ENCODE measurements at places on chromosomes 11 and 22.

DNA sequence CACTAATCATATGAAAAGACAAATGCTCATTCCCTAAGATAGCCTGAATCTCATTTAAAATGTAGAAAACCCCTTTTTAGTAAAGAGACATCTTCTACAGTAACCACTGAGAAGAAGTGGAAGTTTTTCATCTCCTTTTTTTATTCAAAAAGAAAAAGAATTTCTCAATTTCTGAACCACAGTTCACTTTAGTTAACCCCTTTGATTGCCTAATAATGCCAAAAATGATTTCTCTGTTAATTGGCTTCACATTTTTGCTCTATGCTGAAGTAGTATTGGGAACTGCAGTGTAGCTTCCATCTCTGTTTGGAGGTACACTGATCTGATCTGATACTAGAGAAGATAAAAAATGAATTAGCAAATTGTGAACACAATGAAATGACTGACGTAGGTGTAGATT is 58.3 kb downstream of the CD44 start:
- DNase-seq = no peak

- DNase-seq = no peak
Observed at GRCh38 chr11:32008880-32009551, 81.9 kb upstream of the RCN1 start.

GRCh38 chr22:39287076-39287725 is 32.2 kb downstream of the RPL3 start:
- no peak for DNase-seq

DNA sequence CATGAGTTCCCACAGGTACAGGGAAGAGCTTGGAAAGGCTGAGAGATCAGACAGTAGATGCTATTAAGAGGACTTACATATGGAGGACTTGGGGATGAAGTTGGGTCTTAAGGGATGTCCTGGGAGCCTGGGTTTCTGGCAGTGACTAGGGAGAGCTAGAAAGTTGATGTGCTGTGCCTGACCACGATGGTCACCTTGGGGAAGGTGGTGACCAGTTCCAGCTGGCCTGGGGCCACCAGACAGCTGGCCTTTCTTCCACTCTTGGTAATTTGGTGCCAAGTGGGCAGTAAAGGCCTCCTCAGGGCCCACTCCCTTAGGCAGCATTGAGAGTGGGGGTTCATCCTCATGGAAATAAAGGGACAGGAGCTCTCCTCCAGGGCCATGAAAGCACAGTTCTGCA is 13.9 kb upstream of the CSF2RB start:
- no peak for DNase-seq

- no peak for DNase-seq
Observed at GRCh38 chr11:11786771-11787170, 55.0 kb upstream of the USP47 start.

DNA sequence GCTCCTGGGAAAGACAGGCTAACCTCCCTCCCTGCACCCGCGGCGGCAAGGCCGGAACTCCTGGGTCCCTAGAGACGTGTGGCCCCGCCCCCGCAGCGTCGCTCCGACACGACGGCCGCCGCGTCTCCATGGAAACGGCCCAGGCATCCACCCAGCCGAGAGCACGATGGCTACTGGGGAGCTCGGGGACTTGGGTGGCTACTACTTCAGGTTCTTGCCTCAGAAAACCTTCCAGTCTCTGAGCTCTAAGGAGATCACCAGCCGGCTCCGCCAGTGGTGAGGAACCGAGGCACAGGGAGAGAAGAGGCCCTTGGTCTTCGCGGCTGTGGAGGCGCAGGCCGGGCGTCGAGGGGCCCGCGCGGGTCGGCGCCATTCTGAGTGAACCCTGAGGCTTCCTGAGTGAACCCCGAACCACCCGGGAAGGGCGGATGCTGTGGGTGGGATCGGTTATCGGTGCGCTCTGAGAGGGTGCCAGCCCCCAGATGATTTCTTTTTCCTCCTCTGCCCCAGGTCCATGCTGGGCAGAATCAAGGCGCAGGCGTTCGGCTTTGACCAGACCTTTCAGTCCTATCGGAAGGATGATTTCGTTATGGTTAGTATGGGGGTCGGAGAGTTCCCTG is at the start of gene CFAP300:
Gene CFAP300 (plus strand): TSS at position 133 of the 620 bp plus-strand sequence. CDS start 34 bp downstream, at position 167.
- DNase-seq = peak; percentile 11

DNA sequence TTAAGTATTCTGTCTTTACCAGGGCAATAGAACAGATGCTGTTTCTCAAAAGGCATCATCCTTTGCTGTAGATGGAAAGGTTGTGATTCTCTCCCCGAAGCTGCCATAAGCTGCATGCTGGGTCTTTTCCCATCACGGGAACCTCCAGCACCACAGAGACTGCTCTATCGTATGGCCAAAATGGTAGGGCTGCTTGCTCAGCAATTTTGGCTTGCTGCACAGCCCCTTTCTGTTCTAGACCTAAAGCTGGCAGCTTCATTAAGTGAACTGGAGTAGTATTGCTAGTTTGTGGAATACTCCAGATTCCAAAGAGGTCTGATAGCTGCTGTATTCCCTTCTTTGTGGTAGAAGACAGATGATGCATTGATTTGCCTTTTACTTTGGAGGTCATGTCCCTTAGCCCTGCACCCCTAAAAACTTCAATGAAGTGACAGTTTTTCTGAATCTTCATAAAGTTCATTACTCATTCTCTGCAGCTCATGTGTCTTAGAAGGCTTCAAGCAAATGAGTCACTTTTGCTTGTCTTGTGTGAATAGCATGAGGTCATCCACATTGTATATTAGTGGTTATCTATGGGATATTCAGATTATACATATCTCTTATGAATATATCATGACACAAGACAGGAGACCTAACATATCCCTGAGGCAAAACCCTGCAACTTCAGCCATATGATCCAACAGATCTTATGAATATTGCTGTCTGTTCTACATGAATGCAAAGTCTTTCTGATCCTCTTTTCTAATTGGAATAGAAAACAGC is 245.3 kb downstream of the FAM76B start:
- DNase-seq = no peak

GRCh38 chr11:2387266-2387987 is 10.3 kb downstream of the CD81 start:
- DNase-seq = no peak

DNA sequence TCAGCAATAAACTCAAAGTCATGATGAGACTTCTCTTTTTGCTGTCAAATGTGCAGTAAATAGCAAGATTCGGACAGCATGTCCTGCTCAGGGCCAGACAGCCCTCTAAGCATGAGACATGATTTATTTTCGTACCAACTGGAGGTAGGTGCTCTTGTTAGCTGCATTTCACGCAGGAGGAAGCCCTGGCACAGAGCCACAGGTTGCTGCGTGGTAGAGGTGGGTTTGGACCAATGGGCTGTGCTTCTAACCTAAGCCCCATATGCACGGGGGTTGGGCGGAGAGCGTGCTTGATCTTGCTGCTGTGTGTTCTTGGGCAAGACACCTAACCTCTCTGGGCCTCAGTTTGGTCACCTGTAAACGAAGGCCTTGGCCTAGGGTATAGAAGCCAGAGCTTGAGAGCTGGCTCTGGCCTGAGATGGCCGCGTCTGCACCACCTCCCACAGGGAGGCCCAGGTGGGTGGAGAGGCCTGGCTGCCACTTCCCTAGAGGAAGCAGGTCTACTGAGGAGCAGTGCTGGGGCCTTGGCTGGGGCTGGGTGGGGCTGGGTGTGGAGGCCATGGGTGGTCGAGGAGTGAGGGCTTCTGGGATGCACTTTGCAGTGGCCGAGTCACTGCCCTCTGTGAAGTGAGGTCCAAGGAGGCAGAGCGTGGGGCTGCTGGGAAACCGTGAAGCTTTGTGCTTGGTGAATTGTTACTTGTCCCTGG is 38.5 kb upstream of the GRAMD4 start:
- no peak for DNase-seq

DNA sequence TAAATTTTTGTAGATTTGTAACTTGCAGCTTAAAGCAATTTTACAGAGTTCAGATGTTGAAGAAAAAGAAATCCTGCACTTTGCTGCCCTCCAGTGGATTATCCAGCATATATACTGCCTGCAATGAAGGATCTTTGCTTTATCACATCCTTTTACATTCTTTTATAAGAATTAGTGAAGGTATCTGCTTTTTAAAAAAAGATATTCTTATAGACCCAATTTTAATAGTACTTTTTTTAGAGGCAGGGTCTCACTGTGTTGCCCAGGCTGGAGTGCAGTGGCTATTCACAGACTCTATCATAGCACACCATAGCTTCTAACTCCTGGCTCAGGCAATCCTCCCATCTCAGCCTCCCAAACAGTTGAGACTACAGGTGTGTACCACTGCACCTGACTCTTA is 60.7 kb downstream of the TTC17 start:
- no peak for DNase-seq

- DNase-seq = peak; percentile 35
Observed at GRCh38 chr22:37260901-37261336, 16.9 kb upstream of the RAC2 start.

DNA sequence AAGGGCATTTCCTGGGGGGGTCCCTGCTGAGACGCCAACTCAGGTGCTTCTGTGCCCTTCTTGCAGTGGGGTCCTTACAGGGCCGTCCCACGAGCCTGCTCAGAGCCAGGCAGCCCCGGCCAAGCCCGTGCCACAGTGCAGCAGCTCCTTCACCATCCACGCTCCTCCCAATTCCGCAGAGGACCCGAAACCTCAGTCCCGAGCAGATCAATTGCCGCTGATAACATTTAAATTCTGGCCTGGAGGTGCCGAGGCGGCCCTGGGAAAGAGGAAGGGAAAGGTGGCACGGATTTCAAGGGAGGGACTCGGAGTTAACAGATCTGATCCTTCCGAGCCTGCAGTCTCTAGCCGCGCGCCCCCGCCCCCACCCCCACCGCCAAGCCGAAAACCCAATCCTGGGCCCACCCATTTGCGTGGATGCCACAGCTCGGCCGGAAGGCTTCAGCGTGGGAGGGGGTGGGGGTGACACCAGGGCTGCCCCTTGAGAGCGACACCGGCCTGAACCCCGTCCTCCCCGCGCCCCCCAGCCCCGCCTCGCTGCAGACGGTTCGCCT is 32.3 kb upstream of the JAM3 start:
- DNase-seq = no peak

GRCh38 chr11:122113836-122114825 is 1.9 kb downstream of the BLID start:
- no peak for DNase-seq

DNA sequence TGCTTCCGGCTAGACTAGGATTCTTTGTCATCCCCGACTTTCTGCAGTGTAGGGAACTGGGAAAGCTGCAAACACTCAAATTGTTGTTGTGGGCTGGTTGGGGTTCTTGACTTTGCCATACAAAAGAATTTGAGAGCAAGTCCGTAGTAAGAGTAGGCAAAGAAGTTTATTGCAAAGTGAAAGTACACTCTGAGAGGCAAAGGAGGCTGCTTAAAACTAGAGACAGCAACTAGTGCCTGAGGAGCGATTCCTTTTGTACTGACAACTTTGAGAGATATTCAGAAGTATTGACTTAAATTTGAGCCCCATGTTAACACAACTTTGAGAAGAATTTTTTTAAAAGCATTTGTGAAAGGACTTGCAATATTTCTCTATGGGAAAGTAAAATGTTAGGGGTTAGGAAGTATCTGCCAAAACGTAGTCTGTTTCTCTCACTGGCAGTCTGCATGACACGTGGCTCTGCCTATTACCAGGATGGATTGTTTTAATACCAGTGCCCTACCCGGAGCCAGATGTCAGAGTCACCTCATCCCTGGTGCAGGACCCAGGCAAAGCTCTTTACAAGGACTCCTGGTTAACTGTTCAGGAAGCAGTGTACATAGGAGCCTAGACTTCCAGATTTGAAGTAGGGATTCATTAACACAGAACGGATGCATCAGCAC is 85.0 kb upstream of the CLPB start:
- no peak for DNase-seq

- DNase-seq = no peak
Observed at GRCh38 chr11:47981667-47982404, 1.5 kb downstream of the PTPRJ start.

GRCh38 chr11:14542324-14542723 is 22.1 kb upstream of the PSMA1 start:
- no peak for DNase-seq

DNA sequence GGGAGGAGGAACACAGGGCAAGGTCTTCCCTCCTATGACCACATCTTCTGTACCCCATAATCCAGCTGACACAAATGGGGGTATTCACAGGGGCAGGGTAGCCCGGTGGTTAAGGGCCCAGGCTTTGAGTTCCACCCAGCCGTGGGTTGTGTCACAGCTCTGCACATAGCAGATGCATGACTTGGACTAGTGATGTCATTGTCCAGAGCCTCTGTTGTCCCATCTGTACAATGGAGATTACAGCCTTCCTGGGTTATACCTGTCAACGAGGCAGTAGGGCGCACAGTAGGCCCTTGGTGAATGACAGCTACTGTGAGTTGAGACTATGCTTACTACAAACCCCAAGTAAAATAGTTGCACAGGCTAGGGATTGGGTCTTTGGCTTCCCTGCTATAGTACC is 99.3 kb upstream of the CRYBB3 start:
- no peak for DNase-seq

- DNase-seq = no peak
Observed at GRCh38 chr11:84501750-84502149, 1125.4 kb downstream of the DLG2 start.

DNA sequence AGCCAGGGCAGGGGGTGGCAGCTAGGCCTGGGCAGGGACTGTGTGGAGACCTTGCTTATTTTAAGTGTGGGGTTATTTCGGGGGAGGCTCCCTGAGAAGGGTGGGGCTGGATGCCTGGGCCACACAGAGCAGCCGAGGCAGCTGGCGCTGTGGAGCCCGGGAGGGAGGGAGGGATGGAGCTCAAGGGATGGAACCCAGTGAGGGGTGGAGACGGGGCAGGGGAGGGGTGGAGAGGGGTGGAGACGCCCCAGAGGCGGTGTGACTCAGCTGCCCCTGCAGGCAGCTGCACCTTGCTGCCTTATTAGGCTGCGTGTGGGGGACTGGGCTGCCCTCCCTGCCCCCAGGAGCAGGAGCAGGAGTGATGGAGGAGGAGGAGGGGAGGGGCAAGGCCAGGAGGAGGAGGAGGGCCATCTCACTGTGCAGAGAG is 9.8 kb upstream of the TSSC4 start:
- DNase-seq = no peak

- DNase-seq = no peak
Observed at GRCh38 chr11:61340979-61341378, 8.0 kb downstream of the TKFC start.

GRCh38 chr11:82305123-82305522 is 428.5 kb downstream of the FAM181B start:
- no peak for DNase-seq

Measured in activated T-helper 1 cell treated with Interleukin-2 at 50 U/mL for 16 hours (primary cell).